NCI-H1930 (cell line): ENCODE measurements at places on chromosomes 11 and 22.

GRCh38 chr11:18696638-18697225 lies 1.8 kb upstream of the TMEM86A start:
- DNase-seq: no peak

- no peak for DNase-seq
Observed at GRCh38 chr11:67023957-67024353, 1.0 kb downstream of the SYT12 start.

DNA sequence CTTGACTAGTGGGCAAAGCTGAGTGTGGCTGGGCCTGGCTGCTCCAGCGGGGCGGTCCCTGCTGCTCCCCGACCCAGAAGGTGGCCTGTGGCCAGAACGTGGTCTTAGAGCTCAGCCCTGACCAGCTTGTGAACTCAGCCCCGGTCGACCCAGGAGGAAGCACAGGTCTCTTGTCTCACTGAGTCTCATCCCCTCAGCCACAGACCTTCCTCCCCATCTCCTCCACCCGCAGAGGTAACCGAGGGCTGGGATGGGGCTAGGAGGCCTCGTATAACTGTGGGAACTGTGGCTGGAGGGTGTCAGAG lies 546.2 kb upstream of the B3GAT1 start:
- no peak for DNase-seq

GRCh38 chr11:115774756-115775155 lies 270.5 kb upstream of the CADM1 start:
- no peak for DNase-seq

DNA sequence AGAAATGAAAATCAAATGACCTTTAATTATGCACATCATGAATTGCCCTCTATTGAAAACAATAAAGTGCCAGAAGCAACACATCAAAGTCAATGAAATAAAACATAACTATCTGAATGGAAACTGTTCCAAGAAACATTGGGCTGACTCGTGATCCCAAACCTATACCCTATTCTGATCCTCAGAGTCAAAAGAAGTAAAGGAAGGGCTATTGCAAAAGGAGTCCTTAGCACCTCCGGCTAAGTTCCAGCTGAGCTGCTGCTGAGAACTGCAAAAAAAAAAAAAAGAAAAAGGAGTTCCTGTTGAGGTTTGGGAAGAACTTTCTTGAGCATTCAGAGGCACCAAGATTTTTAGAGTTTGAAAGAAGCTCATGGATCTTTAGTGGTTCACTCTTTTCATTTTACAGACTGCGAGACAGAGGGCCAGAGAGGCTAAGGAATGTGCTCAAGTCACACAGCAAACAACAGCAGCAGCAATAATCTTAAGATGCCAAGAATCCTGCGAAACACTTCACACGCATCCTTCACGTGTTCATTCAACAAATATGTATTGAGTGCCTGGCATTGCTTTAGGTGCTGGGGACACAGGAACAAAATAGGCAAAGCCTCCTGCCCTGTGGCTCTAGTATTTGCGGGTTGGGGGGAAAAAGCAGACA lies 841 bp upstream of the TMPRSS13 start:
- no peak for DNase-seq

DNA sequence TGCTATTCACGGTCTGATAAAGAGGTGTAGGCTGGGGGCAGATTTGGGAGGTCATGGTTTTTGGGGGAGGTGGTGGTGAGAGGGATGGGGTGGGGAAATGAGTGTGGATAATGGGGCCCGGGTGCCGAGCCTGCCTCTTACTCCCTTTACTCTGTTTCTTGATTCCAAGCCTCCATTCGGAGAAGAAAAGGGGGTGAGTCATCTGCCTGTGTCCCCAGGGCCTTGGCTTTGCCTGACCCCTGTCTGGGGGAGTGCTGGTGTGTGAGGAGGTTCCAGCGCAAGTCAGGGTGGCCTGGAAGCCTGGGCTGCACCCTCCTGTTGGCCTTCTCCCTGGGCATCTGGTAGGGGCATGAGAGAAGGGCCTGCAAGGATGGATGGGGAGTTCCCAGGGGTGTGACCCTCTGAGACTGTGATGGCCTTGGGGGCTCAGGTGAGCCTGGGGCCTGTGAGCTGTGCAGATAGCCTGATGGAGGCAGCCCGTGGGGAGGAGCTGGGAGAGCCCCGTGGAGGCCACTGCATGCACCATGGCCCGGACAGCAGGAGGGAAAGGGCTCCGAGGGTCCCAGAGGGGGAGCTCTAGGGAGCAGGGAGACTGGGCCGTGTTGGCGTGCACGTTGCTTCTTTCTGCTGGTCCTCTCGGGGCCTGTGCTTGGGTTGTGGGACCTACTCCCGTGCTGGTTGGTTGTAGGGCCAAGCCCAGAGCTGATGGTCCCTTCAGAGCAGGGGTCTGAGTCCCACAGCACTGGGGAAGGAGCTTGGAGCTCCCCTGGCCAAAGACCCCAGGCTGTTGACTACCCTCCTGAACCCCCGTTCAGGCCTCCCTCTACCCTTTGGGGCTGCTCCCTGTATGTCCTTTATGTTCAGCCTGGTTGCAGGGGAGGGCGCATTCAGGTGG lies 26.3 kb upstream of the ACR start:
- DNase-seq: no peak

- no peak for DNase-seq
Observed at GRCh38 chr11:122751292-122752070, 86.8 kb upstream of the CRTAM start.

DNA sequence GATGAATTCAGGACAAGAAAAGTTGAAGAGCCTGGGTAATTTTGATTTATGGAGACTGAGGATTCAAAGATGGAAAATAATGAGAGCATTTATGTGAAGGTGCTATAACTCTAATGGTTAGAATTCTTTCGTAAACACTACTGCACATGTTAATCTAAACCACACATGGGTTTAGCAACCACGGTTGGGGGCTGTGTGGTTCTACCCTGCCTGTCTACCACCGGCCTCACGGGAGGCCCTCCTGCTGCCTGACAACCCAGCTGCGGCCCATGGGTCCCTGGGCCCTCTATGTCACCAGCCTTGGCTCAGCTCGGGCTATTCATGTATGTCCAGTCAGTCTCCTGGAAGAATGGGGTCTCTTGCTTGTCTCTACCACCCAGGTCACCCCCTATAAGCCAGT lies 68.5 kb upstream of the ARFGAP3 start:
- DNase-seq: no peak

- no peak for DNase-seq
Observed at GRCh38 chr11:75338516-75339208, 12.8 kb downstream of the ARRB1 start.

- DNase-seq: no peak
Observed at GRCh38 chr11:109023036-109023435, 358.2 kb downstream of the DDX10 start.

GRCh38 chr11:2798951-2799761 lies 86.4 kb downstream of the CDKN1C start:
- DNase-seq: no peak

DNA sequence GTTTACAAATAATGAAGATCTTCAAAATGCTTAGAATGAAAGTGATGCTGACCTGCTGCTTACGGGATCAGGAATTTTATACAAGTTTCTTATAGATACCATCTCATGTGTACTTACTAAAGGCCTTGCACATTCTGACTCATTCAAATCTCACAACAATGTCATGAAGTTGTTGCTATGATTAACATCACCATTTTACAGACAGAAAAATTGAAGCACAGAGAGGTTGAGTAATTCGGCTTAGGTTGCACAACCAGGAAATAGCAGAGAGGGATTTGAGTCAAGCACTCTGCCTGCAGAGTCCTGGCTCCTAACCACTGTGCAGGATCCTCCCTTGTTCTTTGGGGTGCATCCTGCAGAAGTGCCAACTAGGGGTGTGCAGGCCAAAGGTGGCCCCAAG lies 471.9 kb downstream of the MIAT start:
- DNase-seq: no peak
